ENCODE measurements at places on chromosomes 5 and 9.

DNA sequence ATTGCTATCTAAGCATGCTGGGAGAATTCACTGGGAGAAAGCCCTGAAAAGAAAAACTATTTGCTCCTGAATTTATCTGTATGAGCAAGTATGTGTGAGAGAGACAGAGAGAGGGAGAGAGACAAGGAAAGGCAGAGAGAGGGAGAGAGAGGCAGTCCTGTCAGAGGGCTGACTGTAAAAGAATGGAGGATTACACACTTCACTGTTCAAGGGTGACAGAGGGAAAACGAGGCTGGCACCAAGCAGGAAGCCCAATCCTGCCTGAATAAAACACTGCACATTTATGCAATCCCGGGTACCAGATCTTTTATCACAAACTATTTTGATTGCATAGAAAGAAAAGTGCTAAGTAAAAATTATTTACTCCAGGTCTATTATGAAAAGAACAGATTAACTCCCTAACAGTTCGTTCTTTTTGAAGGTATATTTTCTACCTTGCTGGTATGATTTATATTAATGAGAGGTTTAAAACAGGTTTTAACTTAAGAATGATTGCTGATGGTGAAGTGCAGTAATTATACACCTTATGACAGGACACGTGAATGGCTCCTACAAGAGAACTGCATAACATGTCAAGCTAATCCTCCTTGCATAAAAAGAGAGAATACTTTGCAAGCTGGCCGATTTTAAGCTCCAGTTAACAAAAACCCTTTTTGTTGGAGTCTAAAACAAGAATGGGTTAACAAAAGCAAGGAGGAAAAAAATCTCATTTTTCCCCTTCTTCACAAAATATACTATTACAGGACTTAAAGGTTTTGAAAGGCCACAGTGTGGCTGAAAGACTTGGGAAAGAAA lies 82.5 kb downstream of the NFIB start:
- H3K27me3 ChIP-seq: no peaks in the 10 kb centered on the region
- no peaks in the 10 kb centered on the region for H3K36me3 ChIP-seq
- no peak overlapping the region for H3K4me3 ChIP-seq
- DNase-seq: no peak
- no peak overlapping the region for H3K27ac ChIP-seq

GRCh38 chr5:116315531-116315930 lies 230.7 kb downstream of the COMMD10 start:
- peaks cover 13% of the 10 kb centered on the region for H3K36me3 ChIP-seq
- H3K4me1 ChIP-seq: 0 out of 2 replicates have a peak, but pooled peaks cover 5% of the 10 kb centered on the region
- no peak overlapping the region for H3K27ac ChIP-seq
- H3K27me3 ChIP-seq: no peaks in the 10 kb centered on the region

- no peaks in the 10 kb centered on the region for H3K36me3 ChIP-seq
- no peaks in the 10 kb centered on the region for H3K4me1 ChIP-seq
- no peak overlapping the region for H3K27ac ChIP-seq
Measured at GRCh38 chr5:34698754-34699153, 42.6 kb downstream of the RAI14 start.

DNA sequence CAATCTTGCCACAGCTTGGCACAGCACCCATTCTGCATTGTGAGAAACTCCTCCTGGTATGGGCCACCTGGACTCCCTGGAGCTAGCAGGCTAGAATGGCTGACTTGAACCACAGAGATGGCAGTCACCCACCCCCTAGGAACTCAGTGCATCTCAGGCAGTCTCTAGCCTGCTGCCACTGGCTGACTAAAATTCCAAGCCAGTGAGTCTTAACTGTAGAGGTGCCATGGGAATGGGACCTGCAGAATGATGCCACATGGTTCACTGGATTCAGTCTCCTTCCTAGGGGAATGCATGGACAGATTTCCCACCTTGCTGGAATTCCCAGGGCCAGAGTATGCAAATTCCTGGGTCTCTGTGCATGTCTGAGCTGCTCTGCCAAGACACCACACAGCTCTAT lies 382.9 kb downstream of the MAN2A1 start:
- no peaks in the 10 kb centered on the region for H3K27me3 ChIP-seq
- no peak overlapping the region for H3K27ac ChIP-seq
- H3K4me1 ChIP-seq: no peaks in the 10 kb centered on the region
- peak; percentile 10 for DNase-seq
- H3K4me3 ChIP-seq: no peak overlapping the region

- no peaks in the 10 kb centered on the region for H3K4me1 ChIP-seq
- no peaks in the 10 kb centered on the region for H3K27me3 ChIP-seq
- DNase-seq: no peak
- H3K27ac ChIP-seq: no peak overlapping the region
- H3K36me3 ChIP-seq: no peaks in the 10 kb centered on the region
- no peak overlapping the region for H3K4me3 ChIP-seq
Measured at GRCh38 chr5:113340537-113340936, 94.3 kb downstream of the TSSK1B start.

Data from Karpas-422 (cell line).